ENCODE measurements at places on chromosomes 6 and 20.

- no peak for DNase-seq
Measured at GRCh38 chr6:128963561-128963960, 80.6 kb downstream of the LAMA2 start.

DNA sequence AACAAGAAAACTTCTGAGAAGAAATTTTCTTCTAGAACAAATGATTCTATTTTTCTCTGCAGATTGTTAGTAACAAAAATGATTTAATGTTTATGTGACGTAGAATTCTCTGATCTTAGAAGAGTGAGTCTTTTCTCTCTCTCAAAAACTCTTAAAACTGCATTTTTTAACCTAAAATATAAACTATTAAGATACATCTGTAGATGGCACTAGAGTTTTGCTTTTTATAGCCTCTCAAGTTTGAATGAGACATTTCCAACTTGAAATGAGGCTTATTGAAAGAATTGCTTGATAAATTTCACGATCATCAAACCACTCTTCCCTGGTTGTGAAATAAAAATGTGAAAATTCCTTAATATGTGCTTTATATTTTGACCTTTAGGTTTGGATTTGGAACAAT, 53.8 kb downstream of the PHF3 start:
- DNase-seq, result no peak

DNA sequence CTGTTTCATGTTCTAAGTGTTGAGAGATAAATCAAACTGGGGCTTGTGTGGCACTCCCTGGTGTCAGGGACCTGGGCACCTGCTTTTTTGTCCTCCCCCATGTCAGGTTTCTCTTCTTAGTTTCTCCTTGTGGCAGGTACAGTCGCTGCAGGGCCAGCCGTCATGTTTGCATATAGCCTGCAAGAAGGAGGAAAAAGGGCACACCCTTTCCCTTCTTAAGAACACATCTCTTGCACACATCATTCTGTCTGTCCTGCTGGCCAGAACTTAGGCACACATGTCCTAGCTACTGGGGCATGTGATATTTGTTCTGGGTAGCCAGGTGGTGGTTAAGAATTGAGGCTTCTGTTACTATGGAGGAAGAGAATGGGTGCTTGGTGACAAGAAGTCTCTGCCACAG, 27.9 kb downstream of the CDC5L start:
- no peak for DNase-seq

- peak; percentile 75 for DNase-seq
Measured at GRCh38 chr6:27605401-27606342, 132.8 kb upstream of the ZNF184 start.

DNA sequence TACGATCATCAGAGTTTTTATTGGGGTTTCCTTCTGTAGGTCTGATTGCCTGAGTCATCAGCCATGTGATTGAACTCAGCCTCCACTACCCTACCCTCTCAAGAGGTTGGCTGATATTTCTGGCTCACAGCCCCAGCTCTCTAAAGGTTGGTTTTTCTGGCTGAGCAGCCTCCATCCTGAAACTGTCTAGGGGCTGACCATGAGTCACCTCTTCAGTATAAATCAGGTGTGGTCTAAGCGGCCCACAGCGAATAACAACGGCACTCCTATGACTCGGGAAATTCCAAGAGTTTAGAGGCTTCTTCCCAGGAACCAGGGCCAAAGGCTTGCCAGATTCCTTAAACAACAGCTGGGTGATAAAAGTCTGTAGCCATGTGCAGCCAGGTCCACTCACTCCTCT, 115.5 kb downstream of the SOD2 start:
- DNase-seq, result no peak

GRCh38 chr6:33694401-33694931, 17.0 kb downstream of the UQCC2 start:
- DNase-seq, result peak; percentile 30

GRCh38 chr20:34717230-34718095, 13.3 kb downstream of the TP53INP2 start:
- no peak for DNase-seq

GRCh38 chr6:157631838-157632614, 191.0 kb upstream of the SNX9 start:
- DNase-seq, result no peak

- no peak for DNase-seq
Measured at GRCh38 chr6:101544286-101544685, 150.8 kb downstream of the GRIK2 start.

GRCh38 chr6:4336778-4337442, 201.5 kb upstream of the ECI2 start:
- DNase-seq, result no peak

- no peak for DNase-seq
Measured at GRCh38 chr20:53513489-53514298, 79.9 kb downstream of the ZNF217 start.

DNA sequence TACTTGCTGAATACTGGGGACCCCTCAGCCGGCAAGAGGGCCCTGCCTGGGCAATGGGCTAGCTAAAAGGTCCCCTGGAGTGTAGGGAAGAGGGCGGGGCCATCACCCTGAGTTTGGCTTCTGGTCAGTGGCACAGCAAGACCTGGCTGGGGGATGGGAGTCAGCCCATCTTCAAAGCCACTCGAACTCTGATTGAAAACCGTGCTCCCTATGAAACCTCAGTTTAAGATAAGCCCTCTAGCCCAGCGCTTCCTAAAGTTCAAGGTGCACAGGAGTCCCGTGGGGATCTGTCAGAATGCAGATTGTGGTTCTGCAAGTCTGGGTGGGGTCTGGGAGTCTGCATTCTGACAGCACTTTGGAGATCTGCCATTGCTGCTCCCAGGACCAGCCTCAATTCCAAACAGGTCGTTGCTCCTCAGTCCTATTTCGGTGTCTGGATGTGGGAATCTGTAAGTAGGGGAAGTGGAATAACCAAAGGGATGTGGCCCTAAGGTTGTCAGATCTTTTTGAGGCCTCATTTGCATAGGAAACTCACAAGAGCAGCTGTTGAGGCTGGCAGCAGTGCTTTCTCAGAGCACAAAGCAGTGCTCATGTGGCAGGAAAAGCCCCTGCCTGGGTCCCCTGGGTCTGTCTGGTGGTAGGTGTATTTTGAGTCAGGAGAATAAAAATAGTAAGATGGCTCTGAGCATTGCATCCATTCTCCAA, 85.3 kb upstream of the SCP2D1 start:
- no peak for DNase-seq

DNA sequence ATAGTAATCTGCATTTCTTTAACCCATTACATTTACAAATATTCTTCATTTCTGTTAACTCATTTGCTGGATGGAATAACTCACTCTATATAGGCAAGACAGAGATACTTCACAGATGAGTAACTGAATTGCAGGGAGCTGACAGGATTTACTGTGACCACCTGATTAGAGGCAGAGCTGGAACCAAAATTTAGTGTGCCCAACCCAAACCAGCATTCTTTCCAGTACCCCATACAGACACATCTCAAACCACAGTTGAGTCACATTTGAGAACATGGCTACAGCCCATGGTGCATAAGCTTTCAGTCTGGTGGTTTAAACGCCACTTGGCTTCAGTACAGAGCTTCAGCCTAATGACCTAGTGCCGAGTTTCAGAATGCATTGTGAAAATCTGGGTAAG, 138.4 kb upstream of the TENT5A start:
- peak; percentile 36 for DNase-seq

DNA sequence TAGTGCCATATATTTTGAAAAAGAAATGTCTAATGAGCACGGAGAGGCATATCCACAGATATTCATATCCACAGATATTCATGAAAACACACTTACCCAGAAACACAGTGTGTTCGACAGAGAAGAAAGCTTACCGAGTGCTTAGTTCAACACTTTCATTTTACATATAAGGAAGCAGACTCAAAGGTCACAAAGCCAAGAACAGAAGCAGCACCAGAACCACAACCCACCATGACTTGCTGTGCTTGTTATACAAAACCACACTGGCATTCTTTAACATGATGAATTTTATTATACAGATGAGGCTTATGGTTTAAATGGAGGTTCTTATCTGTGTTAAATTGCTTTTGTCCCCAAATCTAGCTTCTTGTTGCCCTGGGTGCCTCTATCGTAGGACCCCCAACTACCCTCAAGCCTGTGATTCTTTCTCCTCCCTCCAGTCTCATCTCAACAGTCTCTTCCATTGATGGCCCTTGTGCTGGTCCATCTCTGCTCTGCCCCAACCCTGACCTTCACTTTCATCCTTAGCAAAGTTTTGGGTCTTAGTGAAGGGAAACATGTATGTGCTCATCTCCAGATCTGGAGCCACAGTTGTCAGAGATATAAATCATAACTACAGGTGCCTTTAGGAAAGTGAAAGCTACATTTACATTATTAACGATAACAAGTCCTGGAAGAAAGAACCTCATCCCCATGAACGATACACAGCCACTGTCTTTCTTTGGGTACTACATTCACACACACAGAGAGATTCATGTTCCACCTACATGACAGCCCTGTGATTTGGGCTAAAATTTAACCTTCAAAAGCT, 40.0 kb downstream of the SF3B5 start:
- DNase-seq, result no peak

DNA sequence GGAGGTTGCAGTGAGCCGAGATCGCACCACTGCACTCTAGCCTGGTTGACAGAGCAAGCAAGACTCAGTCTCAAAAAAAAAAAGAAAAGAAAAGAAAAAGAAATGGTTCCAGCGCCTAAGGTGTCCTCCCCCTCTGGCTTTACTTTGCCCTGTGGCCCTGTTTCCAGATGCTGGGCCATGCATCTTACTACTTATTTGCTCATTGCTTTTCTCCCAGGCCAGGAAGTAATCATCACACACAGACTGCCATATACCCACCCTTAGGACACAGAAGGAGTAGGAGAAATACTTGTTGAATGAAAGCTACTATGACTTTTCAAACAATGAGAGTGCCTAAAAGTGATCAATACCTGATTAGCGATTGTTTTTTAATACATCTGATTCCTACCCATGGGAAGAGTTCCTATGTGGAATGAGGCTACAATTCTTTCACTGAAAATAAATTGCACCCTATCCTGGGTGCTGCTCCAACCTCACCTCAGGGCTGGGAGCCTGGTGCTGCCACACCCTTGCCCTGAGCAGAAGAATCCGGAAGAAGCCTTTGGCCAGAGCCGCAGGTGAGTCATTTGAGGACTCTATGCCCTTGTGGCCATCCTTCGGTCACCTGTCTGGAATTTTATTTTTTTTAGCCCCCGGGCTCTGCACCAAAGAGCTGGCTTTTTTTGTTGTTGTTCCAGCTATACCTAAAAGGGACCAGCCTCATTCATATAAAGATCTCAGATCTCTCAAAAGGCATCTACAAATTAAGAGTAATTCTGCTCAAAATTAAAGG, 22.7 kb upstream of the TFAP2C start:
- no peak for DNase-seq

- no peak for DNase-seq
Measured at GRCh38 chr6:102732898-102733297, 1339.4 kb downstream of the GRIK2 start.

DNA sequence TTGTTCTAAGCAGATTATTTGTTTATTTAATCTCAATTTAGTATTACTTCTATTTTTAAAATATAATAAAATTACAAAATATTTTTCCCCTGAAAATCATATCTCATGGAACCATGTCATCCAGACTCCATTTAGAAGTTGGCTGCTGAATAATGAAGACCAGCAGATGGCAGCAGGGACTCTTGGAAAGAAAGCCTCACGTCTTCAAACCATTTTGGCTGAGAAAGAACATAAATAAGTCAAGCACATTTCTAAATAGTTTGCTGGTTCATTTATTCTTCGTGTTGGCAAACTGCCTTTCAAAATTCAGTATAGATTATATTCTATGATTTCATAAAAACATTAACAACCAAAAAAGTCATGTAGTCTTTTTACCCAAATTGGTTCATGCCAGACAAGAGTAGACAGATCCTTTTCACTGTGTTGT, 71.7 kb downstream of the RCAN2 start:
- peak; percentile 80 for DNase-seq

GRCh38 chr20:59307270-59307669, 6.9 kb downstream of the EDN3 start:
- DNase-seq, result no peak

GRCh38 chr20:58852543-58853271, at the start of gene GNAS:
TSS of gene GNAS (plus strand) at chr20:58852716.
- peak; percentile 70 for DNase-seq

DNA sequence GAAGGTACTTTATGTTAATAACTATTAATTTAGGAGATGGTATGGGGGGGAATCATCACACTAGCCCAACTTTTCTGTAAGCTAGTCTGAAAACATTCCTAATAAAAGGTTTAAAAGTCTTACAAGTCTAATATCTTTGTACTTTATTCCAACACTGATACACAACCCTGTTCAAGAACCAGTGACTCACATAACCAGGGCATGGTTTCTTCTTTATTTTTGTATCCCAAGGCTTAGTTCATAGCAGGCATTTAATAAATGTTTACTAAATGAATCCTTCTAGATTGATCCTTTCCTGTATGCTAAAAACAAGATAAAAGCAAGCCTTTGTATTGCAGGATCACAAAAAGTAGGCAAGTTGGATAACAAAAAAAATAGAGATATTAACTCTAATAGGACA, 9.7 kb downstream of the PNISR start:
- DNase-seq, result no peak

DNA sequence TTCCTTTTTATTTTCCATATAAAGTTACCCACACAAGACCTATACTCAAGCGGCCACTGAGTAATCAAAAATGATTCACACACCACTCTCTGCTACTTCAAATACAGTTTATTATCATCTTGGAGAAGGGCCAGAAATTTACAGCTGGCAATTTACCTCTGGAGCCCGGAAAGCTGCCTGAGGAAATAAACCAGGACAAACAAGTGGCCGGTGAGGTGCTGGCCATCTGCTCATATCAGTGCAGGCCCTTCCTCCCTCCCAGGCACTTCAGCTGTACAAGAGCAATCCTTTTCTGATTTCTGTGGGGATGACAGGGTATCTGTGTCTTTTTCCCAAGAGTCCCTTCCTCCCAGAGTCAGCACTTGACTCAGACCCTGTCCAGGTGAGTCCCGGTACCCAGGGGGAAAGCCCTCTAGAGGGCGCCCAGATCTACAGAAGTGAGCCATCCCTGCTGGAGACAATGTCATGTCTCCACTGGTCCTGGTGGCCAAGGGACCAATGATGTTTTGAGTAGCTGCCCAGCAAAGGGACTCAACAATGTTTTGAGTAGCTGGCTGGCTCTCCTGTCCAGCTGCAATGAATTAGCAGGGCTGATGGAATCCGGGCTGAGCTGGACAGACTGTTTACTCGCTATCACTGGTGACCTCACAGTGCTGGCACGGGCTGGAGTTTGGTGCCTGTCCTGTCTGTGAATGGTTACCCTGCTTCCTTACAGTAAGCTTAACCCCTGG, 23.6 kb downstream of the LRP11 start:
- DNase-seq, result peak; percentile 16

GRCh38 chr6:164195278-164195941, 780.9 kb downstream of the QKI start:
- no peak for DNase-seq

DNA sequence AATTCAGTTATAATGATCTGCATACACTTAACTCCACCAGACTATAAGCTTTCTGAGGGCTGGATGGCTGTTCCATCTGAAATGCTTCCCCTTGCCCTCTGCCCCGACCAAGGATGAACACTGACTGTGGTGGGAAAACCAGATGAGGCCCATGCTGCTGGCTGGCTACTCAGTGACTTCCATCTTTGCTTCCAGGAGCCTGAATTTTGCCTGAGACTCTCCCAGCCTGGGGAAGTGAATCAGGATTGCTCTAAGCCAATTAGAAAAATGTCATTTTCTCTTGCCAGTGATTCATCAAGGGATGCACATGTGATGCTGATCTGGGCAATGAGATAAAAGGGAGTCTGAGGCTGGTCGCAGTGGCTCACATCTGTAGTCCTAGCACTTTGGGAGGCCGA, 1.7 kb upstream of the TOMM34 start:
- DNase-seq, result peak; percentile 21
